ENCODE measurements at places on chromosomes 2 and 18.
A peak's percentile ranks its signal among the peaks of the same experiment; 100 is the strongest.

DNA sequence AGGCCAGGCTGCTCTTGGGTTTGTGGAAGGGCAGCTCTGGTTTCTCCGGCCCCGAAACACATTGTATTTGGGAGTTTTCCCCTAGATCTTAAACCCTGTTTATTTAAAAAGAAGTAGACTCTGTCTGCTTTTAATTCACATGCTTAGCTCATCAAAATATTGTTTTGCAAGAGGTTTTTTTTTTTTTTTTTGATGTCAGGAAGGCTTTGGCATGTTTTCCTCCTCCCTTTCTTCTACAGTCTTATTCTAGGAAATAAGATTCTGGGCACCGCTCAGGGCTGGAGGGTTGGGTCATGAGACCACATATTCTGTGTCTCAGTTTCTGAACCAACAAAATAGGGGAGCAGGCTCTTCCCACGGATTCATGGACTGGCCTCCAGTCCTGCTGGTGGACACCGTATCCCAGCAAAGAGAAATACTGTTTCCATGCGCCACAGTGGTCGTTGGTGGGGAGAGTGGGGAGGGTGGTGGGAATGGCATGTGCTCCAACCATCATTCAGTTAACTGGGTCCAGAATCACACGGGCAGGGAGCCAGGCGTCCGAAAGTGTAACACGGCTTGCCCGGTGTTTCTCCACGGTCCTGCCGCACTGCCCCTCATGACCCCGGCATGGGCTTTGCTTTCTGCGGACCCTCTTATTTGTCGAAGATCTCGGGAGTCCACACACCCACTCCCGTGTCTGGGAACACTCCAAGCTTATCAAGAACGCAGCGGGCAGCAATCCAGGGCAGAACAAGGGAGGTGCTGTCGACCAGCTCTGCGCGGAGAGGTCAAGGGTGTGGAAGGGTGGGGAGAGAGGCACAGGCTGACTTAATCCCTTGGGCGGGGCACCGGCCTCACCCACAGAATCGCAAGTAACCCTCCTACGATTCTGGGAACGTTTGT is 176.7 kb downstream of the GLI2 start:
- peak; percentile 87 for DNase-seq

DNA sequence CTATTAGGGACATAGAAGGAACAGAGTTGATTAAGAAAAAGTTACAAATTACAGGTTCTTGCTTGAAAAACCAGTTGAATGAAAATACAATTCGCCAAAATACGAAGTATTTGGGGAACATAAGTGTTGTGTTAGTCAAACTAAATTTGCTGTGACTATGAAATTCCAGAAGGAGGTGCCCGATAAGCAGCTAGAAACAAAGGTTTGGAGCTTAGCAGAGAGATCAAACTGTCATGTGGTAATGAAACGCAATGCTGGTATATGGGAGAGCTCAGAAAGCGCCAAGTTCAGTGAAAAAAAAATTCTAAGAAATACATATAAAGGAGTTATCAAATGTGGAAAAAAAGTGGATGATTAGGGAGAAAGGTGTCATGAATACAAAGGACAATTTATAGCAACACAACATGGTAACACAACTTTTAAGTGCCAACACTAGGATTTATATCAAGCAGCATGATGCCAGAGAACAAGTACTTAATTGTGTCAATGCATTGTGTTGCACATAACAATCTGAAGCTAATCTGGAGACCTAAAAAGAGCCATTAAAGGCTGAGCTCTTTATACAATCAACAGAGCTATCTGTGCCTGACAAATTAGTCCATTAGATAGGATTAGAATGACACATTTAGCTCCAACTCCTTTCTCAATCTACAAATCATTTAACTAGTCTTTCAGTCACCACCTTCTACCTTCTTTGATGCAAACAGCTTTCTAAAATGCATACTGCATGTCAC is 31.2 kb downstream of the SMAD2 start:
- DNase-seq: no peak

DNA sequence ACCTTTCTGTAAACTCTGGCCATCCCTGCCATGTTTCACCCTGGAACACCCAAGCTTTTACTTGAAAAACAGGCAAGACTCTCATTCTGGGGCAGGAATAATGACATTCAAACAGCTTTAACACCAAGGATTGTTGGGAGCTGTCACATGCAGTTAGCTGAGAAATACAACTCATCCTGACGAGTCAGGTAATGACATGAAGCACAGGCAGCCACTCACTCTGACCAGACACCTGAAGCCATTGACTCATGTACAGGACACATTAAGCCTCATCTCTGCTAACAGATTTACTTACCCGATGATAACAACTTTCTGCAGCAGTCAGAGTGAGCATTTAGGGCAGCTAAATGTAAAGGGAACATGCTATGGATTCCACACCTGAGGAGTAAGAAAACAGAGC is 163.1 kb upstream of the PGAP1 start:
- DNase-seq: no peak

DNA sequence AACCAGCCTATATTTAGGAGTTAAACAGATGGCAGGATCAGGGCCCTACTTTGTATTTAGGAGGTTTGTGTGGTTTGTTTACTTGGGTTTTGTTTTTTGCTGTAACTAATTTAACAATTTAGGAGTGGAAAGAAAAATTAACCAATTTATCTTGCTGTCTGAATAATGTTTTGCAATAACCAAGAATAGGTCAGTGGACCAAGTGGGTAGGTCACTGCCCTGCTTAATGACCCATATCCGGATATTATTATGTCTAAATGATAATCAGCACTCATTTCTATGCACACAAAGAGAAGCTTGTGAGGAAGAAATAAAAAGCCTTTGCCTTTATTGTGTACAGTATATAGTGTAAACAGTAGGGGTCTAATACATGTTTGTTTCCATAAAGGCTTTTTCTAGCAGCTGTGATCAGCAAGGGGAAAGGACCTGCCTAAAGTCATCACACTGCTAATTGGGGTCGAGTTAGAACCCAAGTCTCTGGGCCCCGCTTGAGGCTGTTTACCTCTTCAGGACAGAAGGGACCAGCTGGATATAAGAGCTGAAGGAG is 76.6 kb downstream of the TGOLN2 start:
- DNase-seq: no peak

DNA sequence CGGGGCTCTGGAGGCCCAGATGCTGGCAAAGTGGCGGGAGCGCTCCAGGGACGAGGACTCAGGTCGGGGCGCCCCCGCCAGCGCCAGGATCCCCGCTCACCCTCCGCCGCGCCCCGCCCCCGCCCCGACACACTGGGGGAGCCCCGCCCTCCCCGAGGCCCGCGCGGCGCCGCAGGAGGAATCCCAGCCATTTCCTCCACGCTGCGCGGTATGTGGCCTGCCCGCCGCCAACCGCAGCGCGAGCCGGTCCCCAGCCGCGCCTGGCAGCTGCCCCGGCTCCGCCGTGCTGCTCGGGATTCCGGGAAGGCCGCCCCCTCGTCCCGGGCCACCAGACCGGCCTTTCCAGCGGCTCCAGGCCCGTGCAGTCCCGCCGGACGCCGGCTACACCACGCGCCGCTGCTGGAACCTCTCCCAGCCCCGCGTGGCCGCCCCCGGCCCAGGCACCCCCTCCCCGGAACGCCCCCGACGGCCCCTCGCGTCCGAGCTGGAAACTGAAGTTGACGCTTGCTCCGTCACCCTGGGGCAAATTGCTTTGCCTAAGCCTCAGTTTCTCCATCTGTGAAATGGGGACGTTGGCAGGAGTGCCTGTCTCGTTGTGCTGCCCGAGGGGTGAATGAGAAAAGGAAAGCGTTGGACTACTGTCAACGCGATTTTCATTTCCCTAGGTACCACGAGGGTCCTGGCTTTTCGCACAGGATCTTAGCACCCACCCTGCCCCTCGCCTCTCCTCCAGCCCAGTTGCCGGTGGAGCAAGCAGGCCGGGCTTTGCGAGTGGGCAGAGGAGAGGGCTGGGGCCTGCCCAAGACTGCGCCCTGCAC is 53.6 kb downstream of the PKDCC start:
- DNase-seq: no peak

Measured in HS-27A (cell line).